Adrenal gland (tissue), 19 donors: ENCODE measurements at places on chromosomes 3 and 15. TPM values are rescaled to one million over a fixed set of nuclear protein-coding genes. Genes with fewer than 3 reads are reported as not detected.

DNA sequence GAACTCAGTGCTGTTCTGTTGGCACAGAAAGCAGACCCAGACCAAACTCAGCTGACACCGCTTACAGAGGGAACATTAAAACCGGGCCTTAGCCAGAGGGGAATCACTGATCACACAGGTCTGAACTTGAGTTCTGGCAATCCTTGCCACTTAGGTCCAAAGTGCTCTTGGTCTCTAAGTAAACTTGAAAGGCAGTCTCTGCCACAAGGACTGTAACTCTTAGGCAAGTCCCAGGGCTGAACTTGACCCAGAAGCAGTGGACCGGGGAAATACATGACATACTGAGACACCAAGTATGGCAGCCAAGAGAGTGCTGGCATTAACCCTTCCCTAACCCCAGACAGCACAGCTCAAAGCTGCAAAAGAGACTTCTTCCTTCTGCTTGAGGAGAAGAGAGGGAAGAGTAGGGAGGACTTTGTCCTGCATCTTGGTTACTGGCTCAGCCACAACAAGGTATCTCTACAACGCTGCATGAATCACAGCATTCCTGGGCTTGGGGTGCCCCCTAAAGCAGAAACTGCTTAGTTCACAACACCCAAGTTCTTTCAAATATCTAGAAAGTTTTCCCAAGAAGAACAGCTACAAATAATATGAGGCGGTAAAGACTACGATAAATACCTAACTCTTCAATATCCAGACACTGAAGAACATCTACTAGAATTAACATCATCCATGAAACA, 32.5 kb downstream of the NAALADL2 start:
- no peak overlapping the region for H3K4me3 ChIP-seq
- no peaks in the 10 kb centered on the region for H3K27me3 ChIP-seq
- H3K4me1 ChIP-seq: no peaks in the 10 kb centered on the region
- no peak for DNase-seq

The SLC15A2 gene
- total RNA-seq: 1.6 TPM

- DNase-seq: no peak
- H3K4me1 ChIP-seq: no peaks in the 10 kb centered on the region
- H3K27ac ChIP-seq: no peak overlapping the region
- H3K27me3 ChIP-seq: no peaks in the 10 kb centered on the region
These were observed 1.8 kb upstream of the ZNF385D start for GRCh38 chr3:21752749-21753347.

GRCh38 chr3:36674816-36675215, 89.5 kb downstream of the DCLK3 start:
- no peaks in the 10 kb centered on the region for H3K27me3 ChIP-seq
- no peak overlapping the region for H3K27ac ChIP-seq
- no peak for DNase-seq

GRCh38 chr3:2615080-2615479, 495.1 kb downstream of the IL5RA start:
- DNase-seq: no peak
- H3K27ac ChIP-seq: no peak overlapping the region
- H3K27me3 ChIP-seq: no peaks in the 10 kb centered on the region
- no peaks in the 10 kb centered on the region for H3K4me1 ChIP-seq

DNA sequence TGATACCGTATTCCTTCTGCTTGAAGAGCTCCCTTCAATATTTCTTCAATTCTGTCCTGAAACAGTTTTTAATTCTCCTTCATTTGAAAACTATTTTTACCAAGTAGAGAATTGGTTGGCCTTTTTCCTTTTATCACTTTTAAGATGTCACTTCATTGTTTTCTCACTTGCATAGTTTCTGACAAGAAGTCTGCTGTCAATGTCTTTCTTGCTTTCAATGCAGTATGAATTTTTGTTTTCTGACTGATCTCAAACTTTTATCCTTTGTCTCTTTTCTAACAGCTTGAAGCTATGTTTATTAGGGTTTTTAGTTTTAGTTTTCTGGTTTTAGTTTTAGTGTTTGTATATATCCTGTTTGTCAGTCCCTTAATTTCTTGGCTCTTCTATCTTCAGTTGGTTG, 364.8 kb upstream of the TPRG1 start:
- no peaks in the 10 kb centered on the region for H3K36me3 ChIP-seq
- H3K27me3 ChIP-seq: no peaks in the 10 kb centered on the region
- H3K4me1 ChIP-seq: no peaks in the 10 kb centered on the region
- no peak overlapping the region for H3K4me3 ChIP-seq

The LTK gene
- 0.12 TPM for total RNA-seq

DNA sequence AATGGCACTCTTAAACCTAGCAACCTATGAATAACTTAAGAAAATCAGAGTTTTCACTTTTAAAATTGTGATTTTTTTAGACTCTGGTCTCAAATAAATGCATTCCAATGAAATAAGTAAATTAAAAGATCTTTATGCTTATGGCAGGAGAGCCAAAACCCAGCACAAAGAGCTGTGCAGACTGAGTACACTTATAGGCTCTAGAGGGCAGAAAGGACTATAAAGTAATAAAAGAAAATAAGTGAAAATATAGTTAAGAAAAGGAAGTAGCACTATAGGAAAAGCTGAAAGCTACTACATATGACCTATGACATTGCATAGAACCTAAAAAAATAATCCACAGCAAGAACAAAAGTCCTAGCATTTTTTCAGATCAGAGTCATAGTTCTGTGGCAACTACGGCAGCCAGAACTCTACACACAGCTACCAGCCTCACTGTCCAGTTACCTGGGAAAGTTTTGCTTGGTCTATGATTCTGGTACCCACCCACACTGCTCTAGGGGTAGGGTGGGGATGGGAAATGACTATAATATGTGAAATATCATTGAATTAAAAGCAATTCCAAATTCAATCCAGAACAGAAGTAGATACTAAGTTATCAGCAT, 30.5 kb downstream of the CLASP2 start:
- no peaks in the 10 kb centered on the region for H3K4me1 ChIP-seq
- DNase-seq: no peak
- H3K36me3 ChIP-seq: no peaks in the 10 kb centered on the region
- H3K27me3 ChIP-seq: no peaks in the 10 kb centered on the region

The FBXO45 gene
- total RNA-seq: 4.6 TPM

GRCh38 chr15:68354923-68355322, 77.0 kb downstream of the ITGA11 start:
- peaks cover 10% of the 10 kb centered on the region for H3K4me1 ChIP-seq
- no peaks in the 10 kb centered on the region for H3K36me3 ChIP-seq
- no peak overlapping the region for H3K4me3 ChIP-seq

DNA sequence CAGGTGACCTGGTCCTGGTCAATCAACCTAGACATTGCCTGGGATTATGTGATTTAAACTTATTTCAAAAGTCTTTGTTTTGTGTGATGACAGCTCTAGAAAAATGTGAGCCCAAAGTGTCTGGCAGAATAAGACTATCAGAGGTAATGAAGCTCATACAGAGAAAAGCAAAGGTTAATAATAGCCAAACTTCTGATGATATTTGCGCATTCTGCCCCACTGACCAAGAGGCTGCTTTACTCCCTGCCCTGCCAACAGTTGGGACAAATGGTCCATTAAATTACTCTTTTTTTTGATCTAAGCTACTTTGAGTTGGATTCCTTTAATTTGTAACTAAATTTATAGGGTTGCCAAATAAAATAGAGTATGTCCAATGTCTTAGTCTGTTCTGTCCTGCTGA, 911.2 kb downstream of the MCTP2 start:
- H3K36me3 ChIP-seq: no peaks in the 10 kb centered on the region
- no peak overlapping the region for H3K4me3 ChIP-seq
- H3K27ac ChIP-seq: no peak overlapping the region
- no peaks in the 10 kb centered on the region for H3K27me3 ChIP-seq
- no peaks in the 10 kb centered on the region for H3K4me1 ChIP-seq
- no peak for DNase-seq

- H3K4me1 ChIP-seq: no peaks in the 10 kb centered on the region
- no peaks in the 10 kb centered on the region for H3K36me3 ChIP-seq
- no peak overlapping the region for H3K27ac ChIP-seq
- H3K4me3 ChIP-seq: no peak overlapping the region
- no peaks in the 10 kb centered on the region for H3K27me3 ChIP-seq
These were observed 30.6 kb downstream of the LDHAL6B start for GRCh38 chr15:59237119-59237855.

The ARGFX gene
- total RNA-seq: not detected

DNA sequence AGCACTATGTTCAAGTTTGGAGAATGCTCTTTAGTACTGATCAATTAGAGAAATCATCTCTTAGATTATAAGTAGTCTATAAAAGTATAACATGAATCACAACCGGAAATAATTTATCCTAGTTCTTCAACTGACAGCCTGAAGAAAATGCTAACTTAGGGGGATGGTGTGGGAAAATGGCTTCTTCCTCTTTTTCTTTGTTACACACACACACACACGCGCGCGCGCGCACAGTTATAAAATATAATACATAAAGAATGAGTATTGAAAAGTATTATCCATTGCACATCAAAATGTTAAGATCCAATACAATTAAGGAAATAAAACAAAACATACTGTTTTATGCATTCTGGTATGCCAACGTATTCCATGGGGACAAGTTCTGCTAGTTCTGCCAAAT, 11.2 kb upstream of the GTF2A2 start:
- no peaks in the 10 kb centered on the region for H3K36me3 ChIP-seq
- DNase-seq: no peak

GRCh38 chr15:83115831-83116565, 8.6 kb downstream of the TM6SF1 start:
- no peaks in the 10 kb centered on the region for H3K27me3 ChIP-seq
- no peak overlapping the region for H3K4me3 ChIP-seq
- no peaks in the 10 kb centered on the region for H3K4me1 ChIP-seq
- no peak overlapping the region for H3K27ac ChIP-seq
- no peak for DNase-seq
